Fibroblast of mammary gland (primary cell): ENCODE measurements at places on chromosomes 6 and 20.

DNA sequence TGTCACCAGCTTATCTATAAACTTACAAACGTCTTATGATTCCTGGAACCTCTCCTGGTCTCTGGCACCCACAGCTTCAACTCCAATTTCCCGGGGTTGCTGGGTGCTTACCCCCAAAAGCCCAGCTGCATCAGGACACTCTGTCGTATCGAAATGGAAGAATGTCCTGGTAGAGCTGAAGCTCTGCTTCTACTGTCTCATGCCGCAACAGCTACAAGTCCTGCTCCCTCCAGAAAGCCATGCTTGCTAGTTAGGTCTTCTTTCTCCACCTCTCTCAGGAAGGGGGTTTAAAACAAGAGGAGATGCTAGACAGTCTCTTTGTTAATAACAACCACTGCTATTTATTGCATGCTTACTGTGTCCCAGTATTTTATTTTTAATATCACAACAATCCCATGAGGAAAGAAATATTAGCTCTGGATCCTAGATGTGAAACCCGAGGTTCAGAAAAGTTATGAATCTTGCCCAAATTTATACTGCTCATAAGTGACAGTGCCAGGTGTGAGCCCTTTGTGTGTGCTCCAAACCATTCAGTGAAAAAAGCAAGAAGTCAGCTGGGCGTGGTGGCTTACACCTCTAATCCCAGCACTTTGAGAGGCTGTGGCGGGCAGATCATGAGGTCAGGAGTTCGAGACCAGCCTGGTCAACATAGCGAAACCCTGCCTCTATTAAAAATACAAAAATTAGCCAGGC lies 82.3 kb upstream of the GCM1 start:
- DNase-seq: no peak

GRCh38 chr6:109083657-109084056 lies 11.0 kb downstream of the SESN1 start:
- DNase-seq: no peak

GRCh38 chr6:132750455-132751248 lies 7.1 kb downstream of the VNN2 start:
- DNase-seq: no peak

GRCh38 chr6:105862936-105863607 lies 223.1 kb upstream of the PRDM1 start:
- no peak for DNase-seq

DNA sequence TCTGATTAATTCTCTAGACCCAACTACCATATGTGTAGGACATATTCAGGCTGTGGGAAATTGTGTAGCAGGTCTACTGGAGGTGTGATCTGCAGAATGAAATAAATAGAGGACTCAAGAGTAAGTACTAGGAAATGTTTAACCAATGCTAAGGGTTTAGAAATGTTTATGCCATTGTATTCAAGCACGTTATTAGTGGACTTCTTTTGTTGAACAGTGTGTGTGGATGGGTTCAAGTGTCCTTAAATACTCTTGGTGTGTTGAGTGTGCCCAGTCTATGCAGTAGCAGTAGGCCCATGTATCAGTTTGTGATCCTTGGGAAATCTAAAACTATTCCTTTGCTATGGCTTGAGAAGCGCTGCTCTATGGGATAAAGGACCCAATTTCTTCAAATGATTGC lies 112.1 kb downstream of the FARS2 start:
- DNase-seq: no peak

DNA sequence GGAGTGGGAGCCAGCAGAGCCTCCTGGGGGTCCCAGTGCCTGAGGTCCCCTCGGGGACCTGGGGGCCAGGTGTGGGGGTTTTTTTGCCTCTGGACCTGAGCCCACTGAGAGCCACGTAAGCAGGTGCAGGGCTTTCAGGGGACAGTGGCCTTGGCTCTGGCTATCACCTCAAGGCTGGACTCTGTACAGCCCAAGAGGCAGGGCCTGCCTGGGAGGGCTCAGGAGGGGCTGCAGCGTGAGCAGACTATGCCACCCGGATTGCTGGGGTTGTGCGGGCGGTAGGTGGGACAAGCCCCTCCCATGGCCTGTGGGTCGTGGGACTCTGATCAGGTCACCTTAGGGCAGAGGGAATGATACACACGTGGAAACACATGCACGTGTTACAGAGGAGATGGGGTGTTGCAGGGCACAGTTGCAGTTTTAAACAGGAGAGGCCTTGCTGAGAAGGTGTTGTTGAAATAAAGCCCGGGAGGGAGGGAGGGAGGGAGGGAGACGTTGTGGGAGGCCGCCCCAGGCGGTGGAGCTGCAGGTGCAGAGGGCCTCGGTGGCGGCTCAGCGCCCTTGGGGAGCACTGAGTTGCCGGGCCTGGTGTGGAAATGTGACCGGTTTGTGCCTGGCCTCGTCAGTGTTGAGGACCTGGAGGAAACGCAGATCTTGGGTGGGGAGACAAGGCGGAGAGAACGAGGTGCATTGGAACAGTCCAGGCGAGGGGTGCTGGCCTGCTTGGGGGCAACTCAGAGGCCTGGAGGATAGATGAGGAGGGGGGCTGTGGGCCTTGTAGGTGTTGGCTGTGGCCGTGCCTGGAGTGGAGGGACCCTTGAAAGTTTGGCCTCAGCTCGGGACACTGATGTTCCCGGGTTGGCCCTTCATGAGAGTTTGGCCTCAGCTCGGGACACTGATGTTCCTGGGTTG lies 2.3 kb downstream of the TCEA2 start:
- DNase-seq: no peak

DNA sequence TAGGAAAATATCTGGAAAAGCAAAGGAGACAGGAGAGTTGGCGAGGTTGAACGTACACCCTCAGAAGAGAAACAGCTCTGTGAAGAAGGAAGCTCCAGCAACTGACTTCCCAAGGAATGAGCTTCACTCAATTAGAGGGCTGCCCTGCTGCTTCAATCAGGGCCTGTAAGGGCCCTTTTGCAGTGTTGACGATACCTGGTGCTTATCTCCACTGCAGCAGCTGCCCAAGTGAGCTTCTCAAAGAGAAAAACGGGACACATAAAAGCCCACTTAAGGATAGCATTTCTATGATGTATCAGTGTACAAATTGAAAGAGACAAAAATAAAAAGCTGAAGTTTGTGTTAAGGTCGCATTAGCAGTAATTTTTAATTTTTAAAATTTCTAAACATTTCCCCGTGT lies 16.4 kb downstream of the SEC63 start:
- DNase-seq: no peak
